ENCODE measurements at places on chromosomes 13 and 19. TPM values are rescaled to one million over a fixed set of nuclear protein-coding genes. Genes with fewer than 3 reads are reported as not detected.

Gene ZNF490
- total RNA-seq = 9.0 TPM

Gene EDDM13
- total RNA-seq = not detected

Gene TRPC4
- total RNA-seq = 5.3 TPM

Gene SOX1
- not detected for total RNA-seq

Gene WDR88
- total RNA-seq = not detected

Gene CACNA1A
- total RNA-seq = 5.3 TPM

Gene MAP2K2
- total RNA-seq = 115 TPM

Gene RFPL4AL1
- not detected for total RNA-seq

Gene CCDC169
- 0.54 TPM for total RNA-seq

Gene CBARP
- total RNA-seq = 0.18 TPM

Gene KLK15
- not detected for total RNA-seq

Gene CKM
- not detected for total RNA-seq

Measured in IMR-90 (cell line).